ENCODE measurements at places on chromosomes 13 and 19.

DNA sequence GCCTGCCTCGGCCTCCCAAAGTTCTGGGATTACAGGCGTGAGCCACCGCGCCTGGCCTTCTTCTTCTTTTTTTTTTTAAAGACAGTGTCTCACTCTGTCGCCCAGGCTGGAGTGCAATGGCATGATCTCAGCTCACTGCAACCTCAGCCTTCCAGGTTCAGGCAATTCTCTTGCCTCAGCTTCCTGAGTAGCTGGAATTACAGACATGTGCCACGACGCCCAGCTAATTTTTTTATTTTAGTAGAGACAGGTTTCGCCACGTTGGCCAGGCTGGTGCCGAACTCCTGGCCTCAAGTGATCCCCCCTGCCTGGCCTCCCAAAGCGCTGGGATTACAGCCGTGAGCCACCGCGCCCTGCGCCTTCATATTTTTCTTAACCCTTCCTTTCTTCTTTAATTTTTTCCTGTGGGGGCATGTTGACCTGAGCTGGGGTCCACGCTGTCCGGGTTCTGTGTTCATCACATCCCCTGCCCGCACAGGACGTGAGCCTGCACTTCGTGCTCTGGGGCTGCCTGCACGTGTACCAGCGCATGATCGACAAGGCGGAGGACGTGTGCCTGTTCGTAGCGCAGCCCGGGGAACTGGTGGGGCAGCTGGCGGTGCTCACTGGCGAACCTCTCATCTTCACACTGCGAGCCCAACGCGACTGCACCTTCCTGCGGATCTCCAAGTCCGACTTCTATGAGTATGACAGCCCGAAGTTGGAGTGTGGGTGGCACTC is 14.1 kb downstream of the PNPLA6 start:
- no peak for DNase-seq

- no peak for DNase-seq
These were observed 514 bp downstream of the PRKACA start for GRCh38 chr19:14116918-14117578.

GRCh38 chr19:812049-812746 is 9.6 kb downstream of the PLPPR3 start:
- no peak for DNase-seq

DNA sequence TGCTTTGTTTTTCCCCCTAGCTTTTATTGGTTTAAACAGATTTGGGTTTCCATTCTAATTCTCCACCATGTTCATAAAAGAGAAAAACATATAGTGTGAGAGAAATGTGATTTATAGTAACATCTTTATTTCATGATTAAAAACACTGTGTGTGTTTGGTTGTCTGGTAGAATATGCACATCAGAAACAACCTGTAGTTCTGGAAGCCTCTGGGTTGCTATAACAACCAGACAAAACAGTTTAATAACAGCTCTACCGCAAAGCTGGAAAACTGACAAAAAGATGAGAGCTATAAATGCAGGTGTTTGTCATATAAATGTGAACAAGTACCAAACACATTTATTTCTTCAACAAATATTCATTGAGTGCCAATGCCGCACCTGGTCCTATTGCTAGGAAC is 9.8 kb downstream of the KBTBD6 start:
- DNase-seq: peak; percentile 67
